Left renal cortex interstitium (tissue), 4 donors: ENCODE measurements at places on chromosomes 4 and X.
A peak's percentile ranks its signal among the peaks of the same experiment; 100 is the strongest.

DNA sequence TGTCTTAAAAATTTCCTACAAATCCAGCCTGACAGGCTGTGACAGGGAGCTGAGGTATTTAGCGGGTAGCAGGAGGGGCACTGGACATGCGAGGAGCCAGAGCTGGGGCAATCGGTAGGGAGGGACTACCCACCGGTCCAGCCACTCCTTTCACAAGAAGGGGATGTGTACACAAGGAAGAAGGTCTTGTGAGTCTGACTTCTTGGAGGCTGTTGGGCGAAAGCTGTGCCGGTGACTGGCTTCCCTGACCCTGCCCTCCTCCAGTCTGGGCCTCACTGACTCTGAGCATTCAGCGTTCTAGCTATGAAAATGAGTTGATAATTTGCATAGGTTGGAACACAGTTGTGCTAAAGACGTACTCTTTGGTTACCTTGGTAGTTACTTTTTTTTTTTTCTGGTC lies 12.7 kb upstream of the CXCL8 start:
- no peak for DNase-seq

DNA sequence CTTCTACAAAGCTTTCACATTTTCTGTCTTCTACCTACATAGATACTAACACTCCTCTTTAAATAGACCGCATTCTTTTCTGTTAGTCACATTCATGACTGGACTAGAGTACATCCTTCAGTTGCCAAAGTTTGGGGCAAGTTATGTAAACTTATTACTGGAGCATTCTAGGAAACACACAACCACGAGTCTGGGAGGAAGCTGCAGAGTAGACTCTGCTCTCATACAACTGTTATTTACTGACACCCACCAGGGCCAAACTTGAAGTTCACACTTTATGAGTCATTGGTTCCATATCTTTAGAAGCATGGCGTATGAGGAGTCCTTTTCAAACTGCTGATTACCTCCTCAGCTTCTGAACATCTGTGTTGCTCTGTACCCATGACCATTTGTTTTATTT lies 87.0 kb downstream of the RNF150 start:
- DNase-seq, result no peak

- DNase-seq, result no peak
Measured at GRCh38 chr4:26252349-26253025, 68.3 kb upstream of the RBPJ start.

DNA sequence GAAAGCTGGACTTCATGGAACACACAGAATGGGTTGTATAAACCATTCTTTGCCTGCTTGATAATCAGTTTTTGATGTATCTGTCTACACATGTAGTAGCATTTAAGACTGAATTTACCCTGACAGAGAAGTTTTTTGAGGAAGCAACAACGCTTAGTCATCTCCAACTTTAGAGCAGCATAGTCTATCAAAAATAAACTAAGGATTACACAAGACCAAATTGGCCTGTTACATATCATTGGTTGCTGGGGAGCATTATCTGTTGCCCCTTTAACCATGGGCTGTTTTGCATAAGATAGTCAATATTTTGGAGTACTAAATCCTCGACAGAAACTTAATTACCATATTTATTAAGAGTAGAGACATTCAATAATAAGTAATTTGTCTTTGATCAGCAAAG lies 347.4 kb downstream of the FAM47B start:
- DNase-seq, result no peak

DNA sequence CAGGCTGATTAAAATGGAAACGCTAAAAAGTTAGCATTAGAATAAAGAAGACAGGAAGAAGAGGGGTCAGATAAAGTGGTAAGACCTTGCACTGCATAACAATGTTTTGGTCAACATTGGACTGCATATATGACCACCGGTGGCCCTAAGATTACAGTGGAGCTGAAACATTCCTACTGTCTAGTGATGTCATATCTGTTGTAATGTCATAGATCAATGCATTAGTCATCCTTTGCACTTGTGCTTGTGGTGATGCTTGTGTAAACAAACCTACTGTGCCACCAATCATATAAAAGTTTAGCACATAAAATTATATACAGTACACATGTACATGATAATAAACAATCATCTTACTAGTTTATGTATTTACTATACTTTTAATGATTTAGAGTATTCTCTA lies 73.0 kb downstream of the TMEM165 start:
- no peak for DNase-seq

GRCh38 chrX:16516232-16516876 lies 133.6 kb upstream of the S100G start:
- DNase-seq, result no peak

GRCh38 chr4:140052050-140052449 lies 101.9 kb downstream of the MAML3 start:
- DNase-seq, result no peak

DNA sequence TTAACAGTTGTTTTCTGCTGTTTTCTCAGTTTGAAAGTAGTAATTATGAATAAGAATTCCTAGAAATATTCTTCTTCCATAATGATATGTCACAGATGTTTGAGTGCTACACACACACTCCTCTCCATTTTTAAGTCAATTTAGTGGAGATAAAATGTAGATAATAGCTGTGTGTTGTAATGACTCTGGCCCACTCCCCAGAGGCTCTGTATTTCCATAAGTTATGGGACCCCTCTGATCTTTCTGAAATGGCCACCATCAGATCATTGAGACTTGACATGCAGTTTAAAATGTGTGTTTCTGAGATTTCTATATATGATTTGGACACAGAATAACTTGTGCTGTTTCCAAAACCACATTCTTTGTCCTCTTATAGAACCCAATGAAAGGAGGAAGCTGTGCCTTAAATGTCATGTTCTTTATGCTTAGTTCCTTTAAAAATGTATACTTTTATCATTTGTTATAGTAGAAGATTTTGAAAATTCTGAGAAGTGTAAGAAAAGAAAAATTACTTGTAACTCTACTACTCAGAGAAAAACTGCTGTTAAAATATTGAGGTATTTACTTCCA lies 46.4 kb downstream of the GAB1 start:
- DNase-seq, result peak; percentile 38

DNA sequence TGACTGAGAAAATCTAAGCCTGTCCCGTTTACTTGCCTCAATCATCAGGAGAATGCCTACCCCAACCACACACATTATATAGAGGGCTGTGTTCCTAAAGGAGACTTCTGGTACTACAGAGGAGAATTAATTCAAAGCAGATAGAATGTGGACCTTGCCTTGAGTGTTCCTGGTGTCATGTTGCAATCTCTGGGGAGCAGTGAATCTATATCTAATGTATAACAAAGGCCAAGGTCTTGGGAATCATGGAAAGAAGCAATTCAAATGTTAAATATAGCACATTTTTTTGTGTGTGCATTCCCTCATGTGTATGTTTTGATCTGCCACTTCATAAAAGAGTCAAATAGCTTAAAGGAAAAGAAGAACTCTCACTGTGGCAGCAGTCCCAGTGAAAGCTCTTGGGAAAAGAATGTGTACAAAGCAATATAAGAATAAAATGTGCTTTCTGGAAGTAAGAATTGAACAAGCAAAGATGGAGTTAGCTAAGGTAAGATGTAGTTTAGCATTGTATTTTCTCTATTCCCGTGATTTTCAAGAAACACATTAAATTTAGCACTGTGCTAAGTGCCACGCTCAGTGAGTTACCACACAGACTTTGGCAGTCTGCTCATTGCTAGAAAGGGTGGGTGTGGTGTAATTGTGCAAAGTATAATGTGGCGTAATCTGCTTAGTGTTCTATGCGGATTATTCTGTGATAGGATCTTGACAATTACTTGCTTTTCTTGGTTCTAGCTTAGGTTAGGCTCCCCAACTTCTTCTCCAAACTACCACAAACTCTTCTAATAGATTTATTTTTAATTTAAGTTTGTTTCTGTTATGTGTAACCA lies 13.7 kb downstream of the ADH6 start:
- peak; percentile 55 for DNase-seq

- DNase-seq, result no peak
Measured at GRCh38 chr4:15786743-15787142, 8.6 kb downstream of the CD38 start.

GRCh38 chrX:119015407-119016237 lies 41.2 kb downstream of the LONRF3 start:
- no peak for DNase-seq

DNA sequence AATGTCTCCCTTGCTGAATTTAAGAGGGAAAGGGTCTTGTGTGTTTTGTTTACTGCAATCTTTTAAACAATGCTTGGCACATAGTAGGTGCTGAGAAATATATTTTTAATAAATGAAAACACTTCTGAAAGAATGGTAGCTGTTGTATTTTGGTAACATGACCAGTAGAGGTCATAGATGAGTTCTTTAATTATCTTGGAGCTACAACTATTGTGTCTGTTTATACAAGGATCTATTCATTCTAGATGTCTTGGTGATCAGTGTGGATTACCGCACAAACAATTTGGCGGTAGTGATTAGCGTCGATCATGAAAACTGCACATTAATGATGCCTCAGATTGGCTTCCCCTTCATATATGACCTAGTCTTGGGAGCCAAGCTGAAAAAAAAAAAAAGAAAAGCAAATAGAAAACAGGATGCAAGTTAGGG lies 21.4 kb upstream of the SCRG1 start:
- DNase-seq, result no peak

- no peak for DNase-seq
Measured at GRCh38 chr4:140819610-140820009, 63.4 kb upstream of the TBC1D9 start.

- no peak for DNase-seq
Measured at GRCh38 chr4:6727943-6728250, 11.9 kb downstream of the BLOC1S4 start.

DNA sequence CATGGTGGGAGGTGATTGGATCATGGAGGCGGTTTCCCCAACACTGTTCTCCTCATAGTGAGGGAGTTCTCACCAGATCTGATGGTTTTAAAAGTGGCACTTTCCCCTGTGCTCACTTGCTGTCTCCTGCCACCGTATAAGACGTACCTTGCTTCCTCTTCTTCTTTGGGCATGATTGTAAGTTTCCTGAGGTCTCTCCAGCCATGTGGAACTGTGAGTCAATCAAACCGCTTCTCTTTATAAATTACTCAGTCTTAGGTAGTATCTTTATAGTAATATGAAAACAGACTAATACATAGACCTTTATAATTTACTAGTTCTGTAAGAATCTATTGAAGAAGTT lies 82.5 kb upstream of the PITX2 start:
- no peak for DNase-seq

- DNase-seq, result no peak
Measured at GRCh38 chr4:94506822-94507221, 55.1 kb downstream of the PDLIM5 start.

DNA sequence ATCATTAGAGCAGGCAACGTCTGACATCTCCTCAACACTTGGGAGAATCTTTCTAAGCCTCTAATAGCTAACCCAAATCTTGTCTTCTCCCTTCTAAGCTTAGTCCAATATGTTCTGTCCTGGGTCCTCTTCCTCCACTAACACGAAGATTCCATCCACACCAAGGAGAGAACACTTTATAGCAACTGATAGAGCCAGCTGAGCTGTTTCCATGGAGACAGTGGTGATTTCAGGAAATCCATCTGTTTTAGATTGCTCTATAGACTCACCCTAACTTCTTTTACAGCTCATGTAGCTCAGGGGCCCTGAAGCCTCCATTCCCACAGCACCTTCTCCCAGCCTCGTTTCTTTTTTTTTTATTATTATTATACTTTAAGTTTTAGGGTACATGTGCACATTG lies 37.4 kb downstream of the SCD5 start:
- DNase-seq, result no peak

DNA sequence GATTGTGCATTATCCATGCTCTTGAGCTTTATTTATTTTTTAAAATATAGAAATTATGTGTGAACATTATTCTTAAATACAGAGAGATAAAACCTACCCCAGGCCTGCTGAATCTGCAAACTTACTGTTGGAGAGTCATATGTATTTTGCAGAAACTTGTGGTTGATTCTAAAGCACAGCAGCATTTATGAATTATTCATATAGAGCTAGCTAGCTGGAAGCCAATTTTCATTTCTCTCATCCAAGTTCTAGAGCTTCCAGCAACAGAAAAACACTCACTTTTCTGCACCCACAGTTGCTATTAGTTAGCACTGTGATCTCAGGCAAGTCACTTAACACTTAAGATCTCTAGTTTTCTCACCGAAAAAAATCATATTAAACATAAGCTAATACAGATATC lies 479.5 kb upstream of the FAM47C start:
- DNase-seq, result no peak

DNA sequence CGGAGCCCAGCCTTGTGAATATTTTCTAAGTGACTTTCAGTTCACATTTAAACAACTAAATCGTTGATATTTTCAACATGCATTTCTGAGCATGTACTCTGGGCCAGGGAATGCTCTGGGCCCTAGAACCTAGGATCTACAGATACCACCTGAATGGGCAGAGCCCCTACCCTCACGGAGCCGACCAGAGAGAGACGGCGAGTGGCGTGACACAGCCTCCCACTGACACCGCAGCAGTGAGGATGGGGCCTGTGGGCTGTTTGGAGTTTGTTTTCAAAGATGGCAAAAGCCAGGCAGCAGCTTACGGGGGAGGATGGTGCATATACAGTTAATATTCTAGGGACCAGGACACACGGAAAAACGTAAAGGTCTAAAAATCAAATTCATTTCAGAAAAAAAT lies 17.7 kb downstream of the NELFA start:
- no peak for DNase-seq

- no peak for DNase-seq
Measured at GRCh38 chrX:134373736-134374135, 86.2 kb upstream of the HPRT1 start.

DNA sequence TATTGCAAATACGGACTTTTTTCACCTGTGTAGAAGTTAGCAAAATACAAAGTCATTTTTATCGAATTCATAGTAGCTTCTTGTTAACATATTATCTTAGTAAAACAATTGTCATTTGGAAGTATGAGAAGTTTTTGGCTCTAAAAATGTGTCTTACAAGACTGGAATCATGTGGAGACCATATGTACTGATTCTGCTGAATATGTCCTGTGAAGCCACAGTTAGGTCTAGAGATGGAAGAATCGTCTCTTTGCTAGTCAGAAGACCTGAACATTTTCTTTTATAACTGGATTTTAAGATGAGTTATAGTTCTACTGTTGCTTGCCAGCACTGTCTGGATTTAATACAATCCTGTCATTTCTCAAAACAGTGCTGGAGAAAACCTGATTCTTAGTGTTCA lies 29.0 kb downstream of the TMEM165 start:
- no peak for DNase-seq

GRCh38 chr4:77618383-77619241 lies 13.0 kb downstream of the CXCL13 start:
- peak; percentile 48 for DNase-seq

GRCh38 chr4:30769093-30769492 lies 48.9 kb downstream of the PCDH7 start:
- DNase-seq, result no peak
